ENCODE measurements at places on chromosomes 16 and 17.

- no peak for DNase-seq
Measured at GRCh38 chr17:59378675-59379074, 47.2 kb downstream of the YPEL2 start.

DNA sequence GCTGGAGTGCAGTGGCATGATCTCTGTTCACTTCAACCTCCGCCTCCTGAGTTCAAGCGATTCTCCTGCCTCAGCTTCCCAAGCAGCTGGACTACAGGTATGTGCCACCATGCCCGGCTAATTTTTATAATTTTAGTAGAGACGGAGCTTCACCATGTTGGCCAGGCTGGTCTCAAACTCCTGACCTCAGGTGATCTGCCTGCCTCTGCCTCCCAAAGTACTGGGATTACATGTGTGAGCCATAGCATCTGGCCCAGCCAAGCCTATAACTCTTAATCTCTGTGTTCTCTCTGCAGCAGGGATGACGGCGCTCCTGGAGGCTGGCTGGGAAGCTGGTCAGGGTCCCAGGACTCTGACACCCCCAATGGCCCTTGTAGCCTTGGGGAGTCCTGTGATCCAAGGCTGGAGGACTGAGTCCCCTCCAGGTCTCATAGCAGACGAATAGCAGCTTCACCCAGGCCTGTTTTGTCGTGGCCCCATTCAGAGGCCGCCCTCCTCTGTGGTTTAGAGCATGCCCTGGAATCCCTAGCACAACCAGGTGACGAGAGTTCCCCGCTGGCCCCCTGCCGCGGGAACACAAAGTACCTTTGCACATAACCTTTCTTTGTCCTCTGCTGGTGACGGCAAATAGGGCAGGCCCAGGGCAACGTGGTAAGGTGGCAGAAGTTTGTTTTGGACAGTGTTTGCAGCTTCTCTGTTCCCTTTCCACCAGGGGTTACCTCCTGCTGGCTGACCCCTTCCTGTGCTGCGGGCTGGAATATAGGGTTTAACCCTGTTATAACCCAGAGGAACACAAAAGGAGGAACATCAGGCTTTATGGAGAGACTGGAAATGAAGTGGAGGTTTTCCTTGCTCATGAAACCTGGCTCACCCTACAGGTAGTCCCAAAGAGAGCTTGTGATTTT is 43.0 kb upstream of the TOB1 start:
- no peak for DNase-seq

GRCh38 chr17:83125515-83126274 is 46.3 kb downstream of the METRNL start:
- DNase-seq, result no peak

- no peak for DNase-seq
Measured at GRCh38 chr17:66679631-66680517, 155.0 kb upstream of the CACNG5 start.

- no peak for DNase-seq
Measured at GRCh38 chr17:57143361-57143760, 58.3 kb downstream of the AKAP1 start.

GRCh38 chr16:58415003-58415402 is 22.7 kb downstream of the GINS3 start:
- no peak for DNase-seq

DNA sequence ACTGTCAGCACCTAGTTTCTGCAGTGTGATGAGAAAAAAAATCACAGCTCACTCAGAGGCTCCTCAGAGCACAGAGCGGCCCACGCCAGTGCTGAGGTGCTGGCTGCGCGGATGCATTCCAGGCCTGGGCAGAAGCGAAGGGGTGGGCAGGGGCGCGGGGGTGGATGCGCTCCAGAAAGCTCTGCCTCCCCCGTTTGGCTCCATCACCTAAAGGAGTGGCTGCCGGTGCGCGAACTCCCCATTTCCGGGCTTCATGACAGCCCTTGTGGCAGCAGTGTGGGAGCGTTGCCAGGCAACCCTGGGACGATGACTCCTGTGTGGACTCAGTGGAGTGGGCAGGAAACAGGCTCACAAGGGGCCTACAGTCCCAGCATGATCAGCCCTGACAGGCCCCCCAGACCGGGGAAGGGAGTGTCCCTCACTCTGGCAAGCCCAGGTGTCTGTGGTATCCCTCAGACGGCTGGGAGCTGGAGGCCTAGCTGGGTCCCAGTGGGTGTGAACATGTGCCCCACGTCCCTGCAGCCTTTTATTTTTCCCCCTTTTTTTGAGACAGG is 32.8 kb upstream of the NUDT16L1 start:
- DNase-seq, result no peak

DNA sequence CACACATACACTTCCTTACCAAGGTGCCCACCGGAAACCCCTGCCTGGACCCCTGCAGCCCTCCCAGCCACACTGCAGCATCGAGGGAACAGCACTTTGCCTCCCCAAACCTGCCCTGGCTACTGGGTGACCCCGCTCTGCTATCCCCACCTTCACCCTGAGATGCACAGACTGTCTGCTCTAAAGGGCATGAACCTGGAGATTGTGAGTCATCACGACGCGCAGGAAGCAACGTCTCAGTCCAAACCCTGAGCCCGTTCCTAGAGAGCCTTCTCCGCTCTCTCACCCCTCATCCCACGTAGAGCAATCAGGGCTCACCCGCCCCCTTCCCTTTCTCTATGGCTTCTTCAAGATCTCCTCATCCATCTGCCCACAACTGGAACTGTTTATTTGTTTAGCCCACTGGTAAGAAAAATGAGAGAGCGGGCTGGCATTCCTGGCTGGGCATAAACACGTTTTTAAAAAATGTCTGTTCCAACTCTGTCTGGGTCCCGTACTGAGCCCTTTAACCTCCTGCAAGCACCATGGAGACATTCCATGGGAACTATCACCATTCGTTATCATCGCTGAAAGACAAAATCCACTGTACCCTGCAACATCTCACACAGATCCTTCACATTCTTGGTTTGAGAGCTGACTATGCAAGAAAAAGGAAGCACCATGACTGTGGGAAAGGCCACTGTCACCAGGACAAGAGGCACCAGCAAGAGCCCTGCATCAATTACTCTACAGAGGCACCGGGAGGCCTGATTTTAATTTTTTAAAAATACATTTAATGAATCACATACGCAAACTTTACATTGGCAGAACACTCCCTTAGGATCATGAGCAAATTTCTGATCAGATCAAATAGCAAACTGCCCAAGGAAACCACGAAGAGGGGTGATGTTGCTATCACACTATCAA is 28.2 kb downstream of the ZFHX3 start:
- no peak for DNase-seq

DNA sequence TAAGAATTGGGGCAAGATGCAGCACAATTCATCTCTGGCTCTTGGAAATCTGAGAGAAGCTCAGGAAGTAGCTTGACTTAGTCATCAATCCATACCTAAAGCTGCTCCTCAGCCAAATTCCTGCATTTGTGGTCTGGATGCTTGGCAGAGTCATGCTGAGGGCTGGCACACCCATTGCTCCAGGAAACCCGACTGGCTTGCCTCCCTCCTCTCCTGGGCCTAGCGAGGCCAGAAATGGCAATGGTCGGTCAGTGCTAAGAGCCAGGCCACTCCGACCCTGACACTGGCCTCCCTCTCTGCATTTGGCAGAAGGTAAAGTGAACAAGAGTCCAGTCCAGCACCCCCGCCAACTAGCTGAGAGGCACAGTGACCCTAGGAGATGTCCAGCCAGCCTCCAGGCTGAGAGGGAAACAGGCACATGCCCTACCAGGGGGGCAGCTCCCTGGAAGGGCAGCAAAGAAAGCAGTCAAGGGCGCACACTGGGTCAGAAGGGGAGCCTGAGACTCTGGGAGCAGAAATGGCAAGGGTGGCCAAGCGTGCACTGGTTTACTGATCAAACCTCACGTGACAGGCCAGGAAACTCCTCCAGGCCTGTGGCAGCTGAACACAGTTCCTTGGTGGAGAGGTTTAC is 10.0 kb downstream of the POLDIP2 start:
- peak; percentile 82 for DNase-seq

GRCh38 chr17:39011907-39012468 is 44.8 kb upstream of the FBXO47 start:
- no peak for DNase-seq

DNA sequence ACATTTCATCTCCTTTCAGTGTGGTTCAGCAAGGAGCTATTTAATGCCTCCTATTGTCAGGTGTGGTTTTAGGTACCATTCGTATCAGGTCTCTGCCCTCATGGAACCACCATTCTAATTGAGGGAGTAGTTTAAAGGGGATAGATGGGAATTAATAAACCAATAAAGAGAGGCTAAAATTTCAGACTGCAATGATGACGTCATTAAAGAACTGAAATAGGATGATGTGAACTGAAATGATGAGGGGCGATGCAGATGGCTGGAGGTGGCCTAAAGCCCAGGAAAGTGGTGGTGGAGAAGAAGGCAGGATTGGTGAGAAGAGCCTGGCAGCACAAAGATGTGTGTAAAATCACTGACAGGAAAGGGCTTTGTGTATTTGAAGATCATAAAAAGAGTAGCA is 148.9 kb upstream of the RBFOX1 start:
- no peak for DNase-seq

DNA sequence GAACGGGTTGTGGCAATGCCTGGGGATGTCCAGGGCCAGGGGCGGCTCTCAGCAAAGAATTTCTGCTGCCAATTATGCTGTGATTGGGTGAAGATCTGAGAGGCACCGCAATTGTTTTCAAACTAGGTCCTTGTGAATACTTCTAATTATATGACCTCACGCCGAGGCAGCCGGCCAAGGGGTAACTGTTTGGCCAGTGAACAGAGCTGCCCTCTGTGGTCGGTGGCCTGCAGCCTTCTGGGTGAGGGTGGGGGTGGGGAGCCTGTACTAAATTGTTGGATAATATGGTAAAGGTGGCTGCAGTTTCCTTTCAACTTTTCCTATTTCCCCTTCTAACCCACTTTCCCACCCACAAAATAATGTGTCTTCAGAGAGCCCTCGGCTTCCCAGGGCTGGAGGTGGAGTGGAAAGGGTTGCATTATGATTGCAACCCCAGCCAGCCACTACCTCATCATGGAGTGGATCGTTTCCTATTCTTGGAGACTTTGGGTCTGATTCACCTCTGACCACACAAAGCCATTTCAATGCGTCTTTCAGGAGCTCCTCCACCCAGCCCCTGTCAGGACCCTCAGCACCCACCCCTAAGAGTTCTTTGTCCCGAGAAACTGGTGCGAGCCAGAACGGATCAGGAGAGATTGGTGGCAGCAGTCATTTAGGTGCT is 2.0 kb upstream of the DNAI2 start:
- DNase-seq, result no peak

DNA sequence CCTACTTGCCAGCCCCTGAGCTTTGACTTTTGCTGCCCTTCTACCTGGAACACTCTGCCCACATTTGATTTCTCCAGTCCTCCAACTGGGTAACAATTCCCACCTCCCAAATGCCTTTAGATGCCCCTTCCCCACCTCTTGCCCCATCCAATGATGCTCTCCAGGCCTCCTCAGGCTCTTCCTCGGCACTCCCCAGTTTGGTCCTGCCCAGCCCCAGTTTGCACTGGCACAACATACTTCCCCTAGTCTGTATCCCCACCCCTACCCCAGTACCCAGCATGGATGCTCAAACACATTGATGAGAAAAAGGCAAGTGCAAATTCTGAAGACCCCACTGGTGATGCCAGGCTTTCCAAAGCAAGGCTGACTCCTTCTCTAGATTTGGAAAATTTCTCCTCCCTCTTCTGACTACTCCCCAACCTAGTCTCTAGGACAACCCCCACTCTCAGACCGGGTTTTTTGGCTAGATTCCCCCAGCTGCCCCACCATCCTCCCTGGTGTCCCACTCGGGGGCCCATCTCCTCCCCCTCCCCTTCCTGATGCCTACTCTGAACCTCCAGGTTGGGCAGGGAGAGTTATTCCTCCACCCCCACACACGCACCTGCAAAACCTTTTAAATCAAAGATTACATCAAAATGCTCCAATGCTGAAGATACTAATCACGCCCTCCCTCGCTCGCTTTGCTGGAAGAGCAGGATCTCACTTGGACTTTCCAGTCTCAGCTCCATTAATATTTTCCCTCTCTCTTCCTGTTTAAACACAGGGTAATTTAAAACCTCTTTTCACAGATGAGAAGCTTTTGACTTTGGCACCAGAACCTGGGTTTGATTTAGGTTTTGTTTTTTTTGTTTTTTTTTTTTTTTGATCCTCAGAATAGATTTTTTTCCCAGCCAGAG is 94.9 kb downstream of the TMEM132E start:
- no peak for DNase-seq

DNA sequence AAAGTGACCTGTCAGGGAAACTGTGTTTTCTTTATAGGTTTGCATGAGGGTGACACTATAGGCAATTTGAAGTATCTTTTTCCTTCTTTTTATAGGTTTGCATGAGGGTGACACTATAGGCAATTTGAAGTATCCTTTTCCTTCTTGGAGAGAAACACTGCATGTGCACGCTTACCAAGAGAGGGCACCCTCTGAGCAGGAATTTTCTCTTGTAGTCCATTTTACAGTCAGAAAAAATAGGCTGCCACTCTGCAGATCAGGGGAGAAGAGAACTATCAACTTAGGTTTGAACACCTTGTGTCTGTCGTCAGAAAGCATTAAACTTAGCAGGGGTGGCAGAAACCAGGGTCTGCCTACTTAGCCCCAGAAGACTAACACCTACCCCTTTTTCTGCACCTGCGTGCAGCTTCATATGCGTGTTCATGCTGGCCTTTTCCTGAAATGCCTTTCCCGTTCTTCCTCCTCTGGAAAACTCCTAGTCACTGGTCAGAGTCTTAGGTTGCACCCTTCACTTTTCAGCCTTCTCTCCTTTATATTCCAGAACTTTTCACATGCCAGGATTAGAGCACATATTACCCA is 16.4 kb upstream of the SMIM36 start:
- no peak for DNase-seq

DNA sequence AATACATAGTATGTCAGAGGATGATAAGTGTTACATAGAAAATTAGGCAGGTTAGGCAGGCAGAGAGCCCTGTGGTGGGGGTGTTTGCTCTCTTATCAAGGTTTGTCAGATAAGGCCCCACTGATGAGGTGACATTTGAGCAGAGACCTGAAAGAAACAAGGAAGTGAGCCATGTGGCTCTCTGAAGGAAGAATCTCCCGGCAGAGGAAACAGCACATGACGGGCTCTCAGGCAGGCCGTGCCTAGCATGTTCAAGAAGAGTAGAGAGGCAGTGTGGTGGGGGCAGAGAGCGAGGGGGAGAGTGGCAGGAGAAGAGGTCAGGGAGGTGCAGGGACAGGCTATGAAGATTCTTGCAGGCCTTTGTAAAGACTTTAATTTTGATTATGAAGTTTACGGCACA is 82.0 kb upstream of the ASIC2 start:
- no peak for DNase-seq

DNA sequence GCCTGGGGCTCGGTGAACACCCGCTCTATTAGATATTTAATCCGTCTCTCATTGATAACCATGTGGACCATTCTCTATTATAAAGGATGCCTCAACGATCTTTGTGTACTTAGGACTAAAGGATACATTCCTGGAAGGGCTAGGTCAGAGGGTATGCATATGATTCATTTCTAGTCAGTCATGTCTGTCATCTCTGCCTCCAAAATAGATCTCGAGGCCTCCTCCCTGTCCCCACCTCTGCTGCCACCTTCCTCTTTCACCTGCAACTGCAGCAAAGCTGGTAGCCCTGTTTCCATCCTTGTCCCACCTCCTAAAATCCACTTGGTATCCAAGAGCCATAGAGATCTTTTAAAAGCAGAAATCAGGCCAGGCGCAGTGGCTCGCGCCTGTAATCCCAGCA is 121.5 kb downstream of the KATNIP start:
- DNase-seq, result no peak
